ENCODE measurements at places on chromosomes 3 and 15. TPM values are rescaled to one million over a fixed set of nuclear protein-coding genes. Genes with fewer than 3 reads are reported as not detected.

GRCh38 chr3:85100316-85100715 is 141.5 kb downstream of the CADM2 start:
- DNase-seq: no peak

GRCh38 chr3:107633327-107634098 is 110.8 kb downstream of the BBX start:
- no peak for DNase-seq

- no peak for DNase-seq
Observed at GRCh38 chr3:58627570-58627885, 39.0 kb downstream of the FAM3D start.

DNA sequence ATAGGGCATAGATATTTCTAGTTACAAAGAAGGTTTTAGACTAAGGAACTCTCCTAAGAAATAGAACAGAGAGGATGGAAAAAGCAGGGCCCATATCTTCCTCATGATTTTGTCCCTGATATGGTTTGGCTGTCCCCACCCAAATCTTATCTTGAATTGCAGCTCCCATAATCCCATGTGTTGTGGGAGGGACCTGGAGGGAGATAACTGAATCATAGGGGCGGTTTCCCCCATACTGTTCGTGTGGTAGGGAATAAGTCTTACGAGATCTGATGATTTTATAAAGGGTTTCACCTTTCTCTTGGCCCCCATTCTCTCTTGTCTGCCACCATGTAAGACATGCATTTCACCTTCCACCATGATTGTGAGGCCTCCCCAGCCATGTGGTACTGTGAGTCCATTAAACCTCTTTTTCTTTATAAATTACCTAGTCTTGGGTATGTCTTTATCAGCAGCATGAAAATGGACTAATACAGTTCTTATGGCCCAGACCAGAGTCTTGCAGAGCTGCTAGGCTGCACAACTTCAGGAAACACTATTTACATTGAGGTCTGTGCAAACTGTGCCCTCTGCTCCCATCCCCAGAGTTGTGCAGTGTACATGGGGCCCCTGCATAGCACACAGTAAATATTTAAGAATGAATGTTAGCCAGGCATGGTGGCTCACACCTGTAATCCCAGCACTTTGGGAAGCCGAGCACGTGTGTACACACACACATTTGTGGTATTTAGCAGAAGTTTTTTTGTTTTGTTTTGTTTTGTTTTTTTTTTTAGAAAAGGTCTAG is 20.3 kb upstream of the CA12 start:
- no peak for DNase-seq

ALDH1L1 gene
- total RNA-seq: not detected

KLHL40 gene
- total RNA-seq: not detected
